ENCODE measurements at places on chromosomes 1 and 21.

DNA sequence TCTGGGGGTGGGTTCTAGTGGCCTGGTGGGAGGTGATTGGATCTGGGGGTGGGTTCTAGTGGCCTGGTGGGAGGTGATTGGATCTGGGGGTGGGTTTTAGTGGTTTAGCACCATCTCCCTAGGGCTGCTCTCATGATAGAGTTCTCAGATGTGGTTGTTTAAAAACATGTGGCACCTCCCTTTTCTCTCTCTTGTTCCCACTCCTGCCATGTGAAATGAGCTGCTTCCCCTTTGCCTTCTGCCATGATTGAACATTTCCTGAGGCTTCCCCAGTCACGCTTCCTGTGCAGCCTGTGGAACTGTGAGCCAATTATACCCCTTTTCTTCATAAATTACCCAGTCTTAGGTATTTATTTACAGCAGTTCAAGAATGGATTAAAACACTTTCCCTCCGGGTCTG is 327.3 kb upstream of the AJAP1 start:
- no peak for DNase-seq

GRCh38 chr1:226579781-226580323 is 31.3 kb downstream of the STUM start:
- no peak for DNase-seq

- DNase-seq: no peak
Observed at GRCh38 chr1:239706245-239706892, 320.0 kb downstream of the CHRM3 start.

DNA sequence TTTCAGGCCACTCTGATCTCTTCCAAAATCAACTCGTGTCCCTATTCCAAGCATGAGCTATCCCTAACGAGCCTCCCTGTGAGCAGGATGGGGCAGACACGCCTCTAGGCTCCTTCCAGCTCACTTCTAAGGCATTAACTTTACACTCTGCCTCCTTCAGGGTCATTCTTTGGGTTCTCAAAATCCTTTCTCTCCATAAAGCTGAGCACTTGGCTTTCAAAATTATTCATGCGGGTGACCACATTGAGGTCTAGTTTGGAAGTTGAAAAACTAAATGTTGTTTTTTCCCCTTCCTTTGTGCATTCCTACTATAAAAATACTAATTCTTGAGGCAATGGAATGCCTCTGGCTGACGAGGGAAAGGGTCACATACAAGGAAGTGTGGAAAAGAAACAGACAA is 33.5 kb upstream of the BMP8B start:
- DNase-seq: no peak

- peak; percentile 59 for DNase-seq
Observed at GRCh38 chr1:51924455-51924854, 45.9 kb upstream of the NRDC start.

DNA sequence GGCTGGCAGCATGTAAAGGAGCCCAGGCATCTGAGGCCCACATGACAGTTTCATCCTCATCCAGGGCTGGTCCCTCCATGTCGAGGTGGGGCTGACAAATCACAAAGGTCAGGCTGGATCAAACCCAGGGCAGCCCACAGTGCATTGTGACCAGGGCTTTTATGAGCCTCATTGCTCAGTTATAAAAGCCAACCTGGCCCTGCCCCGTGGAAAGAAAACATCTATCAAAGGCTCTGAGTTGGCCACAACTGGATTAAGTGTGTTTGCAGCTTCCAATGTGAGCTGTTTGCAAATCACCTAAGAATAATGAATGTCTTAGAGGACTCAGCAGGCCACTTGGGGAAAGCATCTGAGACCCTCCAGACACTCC is 45.4 kb downstream of the GRHL3 start:
- DNase-seq: peak; percentile 38
